ENCODE measurements at places on chromosomes 12 and 14. TPM values are rescaled to one million over a fixed set of nuclear protein-coding genes. Genes with fewer than 3 reads are reported as not detected.

The RAD51AP1 gene
- total RNA-seq, result 1.7 TPM

The KCNMB4 gene
- total RNA-seq, result 2.4 TPM

The KRT78 gene
- not detected for total RNA-seq

The GPR135 gene
- total RNA-seq, result 2.2 TPM

The RBP5 gene
- not detected for total RNA-seq

The DPF3 gene
- total RNA-seq, result 0.29 TPM

The HOXC4 gene
- total RNA-seq, result not detected

The NRL gene
- total RNA-seq, result 0.75 TPM

The DENND5B gene
- total RNA-seq, result 6.4 TPM

The CMAS gene
- 18.2 TPM for total RNA-seq

The AICDA gene
- total RNA-seq, result not detected

The ENDOU gene
- total RNA-seq, result not detected

The DTX3 gene
- 10.2 TPM for total RNA-seq

The KCNC2 gene
- total RNA-seq, result not detected

The RHOF gene
- total RNA-seq, result 7.7 TPM

The GZMB gene
- not detected for total RNA-seq

The TSPAN19 gene
- not detected for total RNA-seq

The CLEC2B gene
- total RNA-seq, result 24.3 TPM
